ENCODE measurements at places on chromosomes 16 and 17.

GRCh38 chr17:4326608-4327007 lies 39.9 kb downstream of the UBE2G1 start:
- DNase-seq = no peak

DNA sequence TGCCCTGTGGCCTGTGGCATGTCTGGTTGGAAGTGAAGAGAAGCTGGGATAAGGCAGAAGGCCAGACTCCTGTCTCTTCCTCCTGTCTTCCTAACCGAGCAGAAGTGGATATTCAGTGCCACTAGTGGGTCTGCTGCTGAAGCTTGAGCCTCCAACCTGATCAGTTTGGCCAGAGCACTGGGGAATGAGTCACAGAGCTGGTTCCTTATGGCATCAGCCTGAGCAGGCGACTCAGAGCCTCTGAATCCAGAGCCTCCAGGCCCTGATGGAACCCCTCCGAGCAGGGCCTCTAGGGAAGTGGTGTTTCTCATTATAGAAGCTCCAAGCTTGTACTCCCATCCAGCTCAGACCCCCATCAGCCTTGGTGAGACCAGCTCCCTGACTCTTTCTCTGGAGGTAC lies 2.0 kb downstream of the WSCD1 start:
- no peak for DNase-seq

DNA sequence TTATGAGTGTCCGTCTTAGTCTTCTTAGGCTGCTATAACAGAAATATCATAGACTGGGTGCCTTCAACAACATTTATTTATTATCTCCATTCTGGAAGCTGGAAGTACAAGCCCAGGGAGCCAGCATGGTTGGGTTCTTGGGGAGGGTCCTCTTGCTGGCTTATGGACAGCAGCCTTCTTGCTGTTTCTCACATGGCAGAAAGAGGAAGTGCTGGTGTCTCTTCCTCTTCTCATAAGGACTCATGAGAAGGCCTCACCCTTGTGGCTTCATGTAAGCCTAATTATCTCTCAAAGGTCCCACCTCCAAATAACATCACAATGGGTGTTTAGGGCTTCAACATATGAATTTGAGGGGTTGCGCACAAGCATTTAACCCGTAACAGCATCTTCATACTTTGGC lies 207.0 kb upstream of the COX10 start:
- DNase-seq = no peak

- peak; percentile 4 for DNase-seq
These were observed 148.7 kb downstream of the AIPL1 start for GRCh38 chr17:6286233-6286632.

- no peak for DNase-seq
These were observed 77.0 kb downstream of the MRC2 start for GRCh38 chr17:62704381-62704971.

DNA sequence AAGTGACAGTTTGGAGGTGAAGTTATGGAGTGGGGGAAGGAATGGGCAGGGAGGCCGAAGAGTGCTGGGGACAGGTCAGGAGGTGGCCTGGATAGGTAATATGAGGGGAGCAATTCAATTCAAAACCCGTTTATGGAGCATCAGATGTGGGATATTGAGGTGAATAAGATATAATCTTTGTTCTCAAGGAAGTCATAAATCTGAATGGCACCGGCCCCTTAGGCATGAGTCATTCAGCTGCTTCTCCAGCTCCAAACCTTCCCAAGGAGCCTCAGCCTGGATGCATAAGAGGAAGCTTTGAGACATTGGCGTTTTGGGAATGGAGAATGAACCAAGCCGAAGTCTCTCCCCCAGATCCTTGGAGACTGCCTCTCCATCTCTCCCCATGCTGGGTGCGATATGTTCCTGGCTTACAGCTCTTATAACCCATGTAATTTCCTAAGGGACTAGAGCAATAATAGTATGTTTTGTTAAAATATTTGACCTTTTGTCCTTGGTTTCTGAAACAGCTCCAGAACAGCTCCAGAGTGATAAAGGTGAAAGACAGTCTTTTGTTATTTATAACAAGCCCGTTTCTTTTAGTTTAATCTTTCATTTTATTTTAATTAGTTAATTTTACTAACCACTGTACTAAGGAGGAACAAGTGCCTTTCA lies 1.7 kb downstream of the TUBG2 start:
- no peak for DNase-seq

DNA sequence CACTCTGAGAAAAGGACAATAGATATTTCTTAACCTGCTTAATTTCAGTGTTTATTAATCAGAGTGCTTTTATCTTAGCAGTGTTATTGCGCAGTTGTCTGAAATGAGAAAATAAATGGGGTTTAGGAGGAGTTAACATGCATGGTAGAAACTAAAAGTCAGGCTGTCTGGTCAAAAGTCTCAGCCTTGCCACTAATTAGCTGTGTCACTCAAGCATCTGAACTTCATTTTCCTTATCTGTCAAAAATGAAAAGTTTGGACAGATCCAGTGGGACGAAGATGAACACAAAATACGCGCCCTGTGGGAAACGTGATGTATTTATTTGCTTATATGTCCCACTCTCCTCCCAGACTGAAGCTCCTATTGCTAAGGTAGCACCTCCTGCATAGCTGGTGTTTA lies 6.3 kb upstream of the MEIOB start:
- DNase-seq = no peak

- peak; percentile 84 for DNase-seq
These were observed 1.5 kb downstream of the TMEM102 start for GRCh38 chr17:7436556-7437368.

DNA sequence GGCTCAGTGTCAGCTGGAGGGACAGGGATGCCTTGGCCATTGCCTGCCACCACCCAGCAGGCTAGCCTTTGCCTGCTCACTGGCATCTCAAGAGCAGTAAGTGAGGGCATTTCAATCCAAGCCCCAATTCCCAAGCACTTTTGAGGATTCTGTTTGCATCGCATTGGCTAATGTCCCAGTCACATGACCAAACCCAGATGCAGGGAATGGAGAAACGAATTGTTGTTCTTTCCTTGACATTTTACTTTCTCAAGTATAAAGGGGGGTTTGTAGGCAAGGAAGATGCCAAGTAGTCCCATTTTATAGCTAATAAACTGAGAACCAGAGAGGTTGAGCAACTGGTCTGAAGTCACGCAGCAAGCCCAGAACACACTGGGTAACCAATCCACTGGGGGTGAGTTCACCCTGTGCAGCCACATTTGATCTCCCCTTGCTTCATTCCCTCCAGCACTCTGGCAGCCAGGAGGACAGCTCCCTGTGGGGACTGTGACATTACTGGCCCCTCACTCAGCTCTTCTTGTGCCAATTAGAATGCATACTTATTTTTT lies 193.8 kb upstream of the CACNG3 start:
- DNase-seq = no peak

DNA sequence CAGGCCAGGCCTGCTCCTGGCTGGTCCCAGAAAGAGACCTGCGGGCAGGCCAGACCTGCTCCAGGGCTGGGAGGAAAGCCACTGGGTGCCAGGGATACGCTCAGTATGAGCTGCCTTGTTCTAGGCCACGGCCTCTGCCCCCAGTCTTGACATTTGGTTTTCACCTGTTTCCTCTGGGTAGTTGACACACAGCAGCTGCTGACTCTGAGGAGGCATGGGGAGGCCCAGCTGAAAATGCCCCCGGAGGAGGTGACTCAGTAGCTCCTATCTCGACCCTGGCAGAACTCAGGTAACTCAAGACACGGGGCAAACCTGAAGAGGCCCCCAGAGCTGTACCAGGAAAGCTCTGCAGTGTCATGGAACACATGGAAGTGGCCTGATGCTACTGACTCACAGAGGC lies 13.9 kb upstream of the ADGRG1 start:
- no peak for DNase-seq

DNA sequence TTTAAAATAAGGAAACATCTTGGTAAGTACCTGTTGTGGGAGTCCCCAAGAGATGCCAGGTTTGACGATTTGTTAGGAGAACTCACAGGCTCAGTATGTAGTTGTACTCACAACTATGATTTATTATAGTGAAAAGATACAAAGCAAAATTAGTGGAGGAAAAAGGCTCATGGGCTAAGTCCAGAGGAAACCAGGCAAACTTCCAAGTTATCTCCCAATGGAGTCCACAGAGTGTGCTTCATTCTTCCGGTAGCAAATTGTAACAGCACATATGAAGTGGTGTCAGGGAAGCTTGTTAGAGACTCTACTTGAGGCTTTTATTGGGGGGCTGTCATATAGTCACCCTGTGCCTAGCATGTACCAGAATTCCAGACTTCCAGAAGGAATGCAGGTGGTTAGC lies 2.3 kb downstream of the DDX19A start:
- DNase-seq = no peak

GRCh38 chr17:56681561-56682266 lies 88.2 kb downstream of the NOG start:
- DNase-seq = peak; percentile 58

DNA sequence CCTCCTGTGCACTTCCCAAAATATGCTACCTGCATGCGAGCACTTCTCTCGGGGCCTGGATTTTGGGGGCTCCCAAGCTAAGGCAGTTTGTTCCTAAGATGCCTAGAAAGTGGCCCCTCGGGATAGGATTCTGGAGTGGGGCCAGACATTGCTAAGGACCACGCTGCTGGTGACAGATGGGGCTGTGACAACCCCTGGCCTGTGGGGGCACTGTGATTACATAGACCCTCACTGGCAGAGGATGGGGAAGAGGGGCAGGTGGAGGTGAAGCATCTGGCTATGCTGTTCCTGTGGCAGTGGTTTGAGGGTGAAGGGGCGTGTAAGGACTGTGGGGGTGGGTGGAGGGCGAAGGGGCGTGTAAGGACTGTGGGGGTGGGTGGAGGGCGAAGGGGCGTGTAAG lies 128.4 kb downstream of the ENGASE start:
- no peak for DNase-seq

GRCh38 chr17:45104029-45104428 lies 28.3 kb downstream of the PLCD3 start:
- DNase-seq = no peak

DNA sequence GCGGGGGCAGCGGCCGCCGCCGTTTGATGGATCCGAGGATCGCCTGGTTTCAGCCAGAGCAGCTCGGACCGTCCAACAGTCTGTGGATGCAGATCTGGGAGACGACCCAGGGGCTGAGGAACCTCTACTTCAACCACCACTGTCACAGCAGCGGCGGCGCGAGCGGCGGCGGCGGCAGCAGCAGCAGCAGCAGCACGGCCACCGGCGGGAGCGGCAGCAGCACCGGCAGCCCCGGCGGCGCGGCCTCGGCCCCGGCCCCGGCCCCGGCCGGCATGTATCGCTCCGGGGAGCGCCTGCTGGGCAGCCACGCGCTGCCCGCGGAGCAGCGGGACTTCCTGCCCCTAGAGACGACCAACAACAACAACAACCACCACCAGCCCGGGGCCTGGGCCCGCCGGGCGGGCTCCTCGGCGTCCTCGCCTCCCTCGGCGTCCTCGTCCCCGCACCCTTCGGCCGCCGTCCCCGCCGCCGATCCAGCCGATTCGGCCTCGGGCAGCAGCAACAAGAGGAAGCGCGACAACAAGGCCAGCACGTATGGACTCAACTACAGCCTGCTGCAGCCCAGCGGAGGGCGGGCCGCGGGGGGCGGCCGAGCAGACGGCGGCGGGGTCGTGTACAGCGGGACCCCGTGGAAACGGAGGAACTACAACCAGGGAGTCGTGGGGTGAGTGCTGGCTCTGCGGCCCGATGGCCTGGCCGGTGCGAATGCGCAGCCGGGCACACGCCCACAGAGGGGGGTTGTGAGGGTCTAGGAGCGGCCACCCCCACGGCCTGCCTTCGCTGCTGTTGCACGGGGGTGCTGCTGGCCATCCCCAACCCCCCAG lies 702 bp downstream of the TENT4B start:
- peak; percentile 35 for DNase-seq

- DNase-seq = no peak
These were observed 12.2 kb downstream of the WSCD1 start for GRCh38 chr17:6082335-6082734.

- no peak for DNase-seq
These were observed 15.1 kb downstream of the DRC7 start for GRCh38 chr16:57709663-57710062.

DNA sequence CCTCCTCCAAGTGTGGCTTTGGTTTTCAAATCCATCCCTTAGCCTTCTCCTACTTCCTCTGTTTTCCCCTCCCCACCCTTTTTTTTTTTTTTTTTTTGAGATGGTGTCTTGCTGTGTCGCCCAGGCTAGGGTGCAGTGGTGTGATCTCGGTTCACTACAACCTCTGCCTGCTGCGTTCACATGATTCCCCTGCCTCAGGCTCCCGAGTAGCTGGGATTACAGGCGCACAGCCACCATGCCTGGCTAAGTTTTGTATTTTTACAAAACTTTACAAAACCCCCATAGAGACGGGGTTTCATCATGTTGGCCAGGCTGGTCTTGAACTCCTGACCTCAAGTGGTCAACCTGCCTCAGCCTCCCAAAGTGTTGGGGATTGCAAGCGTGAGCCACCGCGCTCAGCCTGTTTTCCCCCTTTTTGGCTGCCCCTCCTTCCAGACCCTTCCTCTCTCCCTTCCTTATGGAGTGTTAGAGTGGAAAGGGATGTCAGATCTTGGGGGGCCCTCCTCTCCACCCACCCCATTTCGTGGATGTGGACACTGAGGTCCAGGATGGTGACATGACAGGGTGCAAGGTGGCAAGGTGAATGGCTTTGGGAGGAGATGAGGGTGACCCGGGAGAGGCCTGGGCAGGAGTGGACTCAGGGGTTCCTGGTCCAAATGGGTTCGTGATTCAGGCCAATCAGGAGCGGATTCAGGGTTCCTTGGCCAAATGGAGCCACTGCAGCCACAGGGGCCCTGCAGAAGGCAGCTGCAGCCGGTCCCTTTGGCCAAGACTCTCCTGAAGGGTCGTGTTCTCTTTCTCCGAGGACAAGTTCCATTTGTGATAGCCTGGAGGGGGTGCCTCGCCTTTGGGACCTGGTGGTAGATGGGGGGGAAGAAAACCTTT lies 4.8 kb downstream of the ABCC1 start:
- DNase-seq = no peak

GRCh38 chr17:32492648-32493289 lies 6.0 kb downstream of the CDK5R1 start:
- DNase-seq = no peak

GRCh38 chr16:53058441-53058840 lies 3.6 kb downstream of the CHD9 start:
- no peak for DNase-seq

DNA sequence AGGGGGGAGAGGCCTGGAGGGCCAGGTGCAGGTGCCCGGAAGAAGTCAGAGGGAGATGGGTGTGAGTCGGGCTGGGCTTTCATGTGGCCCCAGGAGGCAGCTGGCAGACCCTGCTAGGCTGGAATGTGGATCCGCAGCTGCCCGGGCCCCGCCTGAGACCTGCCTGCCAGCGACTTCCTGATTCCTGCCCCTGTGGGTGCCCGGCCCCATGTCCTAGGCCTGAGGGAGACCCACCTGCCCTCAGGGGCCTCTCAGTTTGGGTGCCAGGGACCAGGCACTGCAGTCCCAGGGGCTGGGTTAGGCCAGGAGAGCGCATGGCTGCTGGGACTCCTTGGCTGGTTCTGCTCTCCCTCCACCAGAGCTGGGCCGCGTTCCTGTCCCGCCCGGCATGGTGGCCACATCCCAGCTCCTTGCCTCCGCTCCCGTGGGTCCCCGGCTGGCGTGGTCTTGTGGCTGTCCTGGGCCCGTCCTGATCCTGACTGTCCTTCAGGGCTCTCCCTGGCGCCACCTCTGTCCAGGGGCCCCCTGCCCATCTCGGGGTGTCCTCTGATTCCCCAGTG lies 22.1 kb upstream of the SPNS2 start:
- DNase-seq = no peak

GRCh38 chr16:6428861-6429260 lies 903.8 kb upstream of the RBFOX1 start:
- no peak for DNase-seq

Measured in activated CD4-positive, alpha-beta T cell treated with anti-CD3 and anti-CD28 coated beads, Interleukin-2, Interleukin-4, amounts not matched to agents 100 ng/mL and 50 ng/mL, durations not matched to agents 16 hours and 8 hours (primary cell).